ENCODE measurements at places on chromosomes 2 and 18.
A peak's percentile ranks its signal among the peaks of the same experiment; 100 is the strongest.

DNA sequence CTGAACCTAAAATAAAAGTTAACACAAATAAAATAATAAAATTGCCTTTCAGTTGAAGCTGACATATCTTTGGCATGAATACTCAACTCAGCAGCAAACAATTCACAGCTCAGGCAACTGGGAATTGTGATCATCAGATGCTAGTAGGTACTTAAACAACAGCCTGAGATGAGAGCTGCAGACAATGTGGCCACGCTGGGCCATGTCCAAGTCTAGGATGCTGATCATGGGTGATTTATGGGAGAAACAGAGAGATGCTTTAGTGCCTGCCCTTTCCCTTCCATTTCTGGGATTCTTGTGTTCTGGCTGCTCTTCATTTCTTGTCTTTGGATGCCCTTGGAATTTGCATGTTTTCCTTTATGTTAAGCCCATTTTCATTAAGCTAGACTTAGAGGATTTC, 212.4 kb upstream of the CWC22 start:
- DNase-seq = no peak

DNA sequence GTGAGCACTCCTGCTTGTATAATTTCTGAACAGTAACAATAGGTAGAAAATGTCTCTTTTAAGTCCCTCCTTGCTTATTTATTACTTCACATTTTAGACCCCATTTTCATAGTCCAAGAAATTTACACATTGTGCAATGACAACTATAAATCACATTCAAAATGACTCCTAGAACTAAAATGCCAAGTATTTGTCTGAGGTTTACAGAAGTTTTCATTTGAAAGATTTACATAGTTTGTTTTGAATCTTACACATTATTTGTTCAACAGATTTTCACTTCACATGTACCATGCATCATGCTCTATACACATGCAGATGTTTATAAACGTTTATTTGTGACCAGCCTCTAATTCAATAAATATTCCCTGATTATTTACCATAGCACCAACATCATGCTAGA, 15.7 kb upstream of the TRIB2 start:
- no peak for DNase-seq

DNA sequence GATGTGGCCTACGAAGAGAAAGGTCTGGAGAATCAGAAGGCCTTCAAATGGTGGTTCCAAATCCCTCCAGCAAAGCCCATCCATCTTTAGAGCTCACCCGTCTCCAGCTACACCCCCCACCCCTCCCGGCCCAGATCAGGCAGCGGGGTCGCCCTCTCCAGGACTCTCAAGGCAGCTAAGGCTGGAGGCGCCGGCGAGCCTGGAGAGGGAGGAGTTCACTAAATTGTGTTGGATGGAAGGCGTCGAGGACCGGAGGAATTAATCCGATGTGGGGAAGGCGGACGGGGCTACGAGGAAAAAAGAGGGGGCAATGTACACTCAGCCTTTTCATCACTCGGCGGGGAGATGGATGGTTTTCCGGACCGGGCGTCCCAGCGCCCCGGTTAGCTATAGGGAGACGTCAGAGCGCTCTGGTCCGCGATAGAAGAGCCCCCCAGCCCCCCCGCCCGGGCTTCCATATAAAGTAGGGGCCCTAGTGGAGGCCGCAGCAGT, at the start of gene GRP:
Gene GRP (plus strand): TSS at position 487 of the 492 bp plus-strand sequence. CDS start 108 bp downstream, outside the sequence.
- DNase-seq = no peak

- DNase-seq = no peak
Measured at GRCh38 chr18:25141399-25141798, 210.6 kb downstream of the ZNF521 start.

DNA sequence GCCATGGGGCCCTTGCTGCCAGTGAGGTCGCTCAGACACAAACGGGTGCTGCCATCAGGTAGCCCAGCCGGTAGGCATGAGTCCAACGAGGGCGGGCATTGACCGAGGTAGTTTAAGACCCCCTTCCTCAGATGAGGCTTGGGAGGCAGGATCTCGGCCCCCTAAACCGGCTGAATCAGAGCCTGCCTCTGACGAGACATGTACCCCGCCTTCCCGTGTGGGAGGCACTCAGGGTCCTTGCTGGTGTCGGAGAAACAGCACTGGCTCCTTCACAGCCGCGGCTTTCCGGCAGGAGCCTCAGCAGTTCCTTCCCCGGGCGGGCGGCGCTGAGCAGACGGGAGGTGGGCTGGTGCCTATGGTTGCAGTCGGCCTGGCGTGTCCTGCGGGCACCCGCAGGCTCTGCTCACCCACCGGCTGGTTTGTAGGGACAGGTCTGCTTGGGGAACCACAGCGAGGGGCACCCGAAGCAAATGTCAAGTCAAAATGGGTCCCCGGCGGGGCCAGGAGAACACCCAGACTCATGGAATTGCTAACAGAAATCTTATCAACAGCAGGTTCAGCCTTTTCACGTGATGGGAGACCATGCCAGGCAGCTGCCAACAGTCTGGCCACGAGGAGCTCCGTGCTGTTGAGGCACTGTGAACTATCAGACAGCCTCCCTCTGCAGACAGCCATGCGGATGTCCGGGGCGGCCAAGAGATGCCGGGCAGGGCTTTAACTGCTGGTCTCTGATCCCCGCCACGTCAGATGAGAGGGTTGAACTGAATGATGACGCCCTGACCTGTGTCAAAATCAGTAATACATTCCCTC, 2.8 kb downstream of the KCNG2 start:
- no peak for DNase-seq

DNA sequence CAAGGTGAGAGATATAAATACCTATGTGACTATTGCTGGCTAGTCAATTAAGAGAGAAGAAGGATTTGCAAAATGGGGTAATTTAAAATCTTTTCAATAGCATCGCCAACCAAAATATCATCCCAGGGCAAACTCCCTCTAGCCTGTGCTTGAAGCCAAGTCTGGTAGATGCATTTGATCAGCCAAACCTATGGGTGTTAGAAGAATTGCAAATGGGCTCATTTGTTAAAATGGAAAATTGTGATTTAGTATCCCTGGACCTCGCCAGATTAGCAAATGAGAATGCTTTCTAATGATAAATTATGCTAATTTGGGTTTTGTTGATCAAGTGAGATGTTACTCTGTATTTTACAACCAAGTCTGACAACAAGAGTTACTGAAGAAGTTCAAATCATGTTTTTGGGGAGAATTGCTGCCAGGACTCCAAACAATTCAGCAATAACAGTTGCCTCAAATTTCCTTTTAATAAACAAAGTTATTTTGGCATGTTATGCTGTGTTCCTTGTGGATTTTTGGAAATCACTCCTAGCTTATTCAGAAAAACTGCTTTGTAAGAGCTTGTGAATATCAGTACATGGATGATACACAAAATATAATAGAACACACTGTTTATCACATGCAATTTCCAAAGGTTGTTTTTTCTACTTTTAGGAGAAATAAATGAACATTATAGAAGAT, 272.5 kb upstream of the PARD3B start:
- no peak for DNase-seq

GRCh38 chr2:65374575-65374974, 57.8 kb downstream of the SPRED2 start:
- DNase-seq = no peak

GRCh38 chr2:65420712-65421431, 11.5 kb downstream of the SPRED2 start:
- no peak for DNase-seq

GRCh38 chr2:54088719-54089118, 26.7 kb upstream of the ACYP2 start:
- DNase-seq = no peak

DNA sequence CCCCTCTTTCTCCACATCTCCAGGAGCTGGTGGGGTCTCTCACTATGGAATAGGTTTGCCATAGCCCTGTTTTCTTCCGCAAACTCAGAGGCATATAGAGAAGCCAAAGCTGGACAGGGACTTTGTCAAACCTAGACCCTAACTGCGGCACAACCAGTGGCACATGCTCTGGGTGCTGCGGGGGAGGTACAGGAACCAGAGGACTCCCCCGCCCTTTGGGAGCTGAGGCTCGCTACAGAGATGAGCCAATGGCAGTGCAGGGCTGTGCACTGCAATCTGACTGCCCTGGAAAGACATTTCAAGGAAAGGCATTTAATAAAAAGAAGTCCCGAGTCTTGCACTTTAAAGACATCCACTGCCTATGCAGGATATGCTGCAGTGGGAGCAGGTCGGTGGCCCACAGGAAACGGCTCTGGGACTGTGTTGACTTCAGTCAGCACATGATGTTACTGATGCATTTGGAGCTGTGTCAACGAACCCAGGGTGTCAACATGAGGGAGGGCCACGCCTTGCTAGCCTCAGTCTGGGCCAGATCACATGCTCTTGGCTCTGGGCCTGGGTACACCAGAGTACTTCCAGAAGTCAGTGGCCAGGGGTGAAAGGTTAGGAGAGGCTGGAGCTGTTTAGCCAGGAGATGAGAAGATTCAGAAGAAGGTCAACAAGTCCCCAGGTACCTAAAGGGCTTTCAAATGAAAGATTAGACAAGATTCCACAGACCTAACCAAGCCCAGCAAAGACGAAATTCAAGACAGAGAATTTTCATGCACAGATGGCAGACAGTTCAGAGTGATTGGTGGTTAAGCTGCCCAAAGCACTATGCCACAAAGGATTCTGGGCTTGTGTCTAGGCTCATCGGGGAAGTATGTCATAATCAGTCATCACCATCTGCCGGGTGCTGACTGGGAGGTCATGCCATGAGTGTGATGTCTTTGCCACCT, 8.2 kb downstream of the SLC35F6 start:
- peak; percentile 54 for DNase-seq

GRCh38 chr2:240143801-240144648, 3.6 kb upstream of the OTOS start:
- peak; percentile 83 for DNase-seq

DNA sequence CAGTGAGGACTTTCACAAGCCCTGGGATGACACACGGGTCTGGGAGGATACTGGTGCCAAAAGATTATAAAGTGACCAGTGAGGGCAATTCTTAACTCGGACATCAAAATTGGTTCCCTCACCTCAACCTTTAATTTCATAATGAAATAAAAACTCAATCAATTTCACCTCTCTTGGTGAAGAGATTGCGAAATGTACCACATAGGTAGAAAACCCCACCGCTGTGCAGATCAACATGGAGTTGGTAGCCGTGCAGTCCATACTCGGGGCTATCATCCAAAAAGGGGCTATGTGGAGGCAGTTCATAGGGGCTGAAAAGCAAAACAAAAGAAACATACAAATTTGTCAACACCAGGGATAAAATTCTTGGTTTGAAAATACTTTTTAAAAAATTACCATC, 24.4 kb downstream of the FBXO15 start:
- DNase-seq = no peak

DNA sequence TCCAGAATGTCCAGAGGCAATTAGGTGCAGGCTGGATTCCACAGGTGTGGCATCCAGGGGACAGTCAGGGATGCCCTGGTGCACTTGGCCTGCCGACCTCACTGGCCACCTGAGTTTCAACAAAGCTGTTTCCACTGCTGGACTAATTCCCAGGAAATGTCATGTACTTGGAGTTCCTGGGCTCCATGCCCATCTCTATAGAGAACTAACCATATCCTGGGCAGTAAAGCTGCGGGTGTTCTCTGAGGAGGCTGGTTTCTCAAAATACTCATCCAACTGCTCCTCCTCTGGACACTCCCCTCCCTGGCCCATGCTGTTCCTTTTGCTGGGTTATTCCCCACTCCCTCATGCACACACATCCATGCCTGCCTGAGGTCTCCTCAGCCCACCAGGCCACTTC, 161.9 kb upstream of the SKOR2 start:
- DNase-seq = no peak

- no peak for DNase-seq
Measured at GRCh38 chr2:204133476-204133875, 196.9 kb downstream of the ICOS start.

DNA sequence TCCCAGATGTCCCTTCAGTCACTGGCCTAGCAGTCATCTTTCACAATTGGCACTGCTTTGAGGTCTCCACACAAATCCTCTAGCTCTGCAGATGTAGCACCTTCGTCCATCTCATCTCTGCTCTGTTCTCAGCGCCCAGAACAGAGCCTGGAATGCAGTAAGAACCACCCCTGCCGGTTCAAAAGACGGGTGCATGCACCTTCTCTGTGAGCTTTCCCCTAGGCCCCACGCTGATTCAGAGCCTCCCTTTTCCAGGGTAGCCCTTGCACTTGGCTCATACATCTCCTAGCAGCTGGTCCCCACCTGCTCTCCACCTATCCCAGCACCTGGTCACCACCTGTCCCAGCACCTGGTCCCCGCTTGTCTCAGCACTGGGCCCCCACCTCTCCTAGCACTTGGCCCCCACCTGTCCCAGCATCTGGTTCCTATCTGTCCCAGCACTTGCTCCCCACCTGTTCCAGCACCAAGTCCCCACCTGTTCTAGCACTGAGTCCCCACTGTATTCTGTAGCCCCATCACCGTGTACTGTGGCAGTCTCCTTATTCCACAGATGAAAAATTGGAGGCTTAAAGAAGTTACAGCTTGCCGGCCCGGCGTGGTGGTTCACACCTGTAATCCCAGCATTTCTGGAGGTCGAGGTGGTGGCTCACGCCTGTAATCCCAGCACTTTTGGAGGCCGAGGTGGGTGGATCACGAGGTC, 4.7 kb upstream of the KCNF1 start:
- DNase-seq = no peak

- peak; percentile 25 for DNase-seq
Measured at GRCh38 chr2:42169874-42170521, 845 bp downstream of the EML4 start.

DNA sequence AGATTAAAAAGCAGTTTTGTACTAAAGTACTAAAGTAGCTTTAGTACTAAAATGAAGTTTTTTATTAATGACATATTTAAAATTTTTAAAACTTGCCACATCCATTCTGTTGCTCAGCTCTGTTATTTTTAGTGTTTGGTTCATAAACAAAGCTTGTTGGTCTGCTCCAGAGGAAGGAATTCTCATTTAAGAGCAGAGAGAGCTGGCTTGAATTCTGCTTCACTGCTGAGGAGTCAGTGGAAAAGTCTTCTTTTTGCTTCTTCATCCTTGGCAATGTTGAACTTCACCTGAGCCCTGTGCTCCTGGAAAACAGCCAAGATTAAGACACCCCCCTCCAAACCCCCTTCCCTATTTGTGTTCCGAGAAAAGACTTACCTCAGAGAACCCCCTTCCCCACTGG, 40.6 kb downstream of the TMEM87B start:
- no peak for DNase-seq
